Muscle of back (tissue), 13 donors: ENCODE measurements at places on chromosomes 12 and 14. TPM values are rescaled to one million over a fixed set of nuclear protein-coding genes. Genes with fewer than 3 reads are reported as not detected.

Gene KCNA1
- polyA plus RNA-seq: 0.64 TPM

Gene CLEC4A
- polyA plus RNA-seq: 0.99 TPM

Gene STXBP6
- polyA plus RNA-seq: 18.8 TPM

GRCh38 chr14:63435838-63436237 lies 107.3 kb downstream of the PPP2R5E start:
- no peak for DNase-seq

DNA sequence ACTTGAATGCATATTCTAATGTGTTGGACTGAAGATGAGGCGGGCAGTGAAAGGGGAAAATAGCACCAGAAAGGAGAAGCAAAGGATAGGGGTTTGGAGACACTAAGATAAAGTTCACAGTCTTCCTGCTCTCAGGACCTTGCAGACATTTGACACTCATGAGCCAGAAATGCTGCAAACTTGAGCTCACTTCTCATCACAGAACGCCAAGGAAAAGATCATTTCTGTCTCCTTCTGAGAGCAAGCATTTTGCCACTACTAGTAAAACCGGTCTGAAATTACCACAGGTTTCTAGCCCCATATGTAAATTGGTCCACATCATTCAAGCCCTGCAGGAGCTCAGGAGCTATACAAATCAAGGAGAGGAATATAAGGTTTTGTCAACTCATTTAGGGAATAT lies 44.6 kb upstream of the ANO2 start:
- DNase-seq: no peak

DNA sequence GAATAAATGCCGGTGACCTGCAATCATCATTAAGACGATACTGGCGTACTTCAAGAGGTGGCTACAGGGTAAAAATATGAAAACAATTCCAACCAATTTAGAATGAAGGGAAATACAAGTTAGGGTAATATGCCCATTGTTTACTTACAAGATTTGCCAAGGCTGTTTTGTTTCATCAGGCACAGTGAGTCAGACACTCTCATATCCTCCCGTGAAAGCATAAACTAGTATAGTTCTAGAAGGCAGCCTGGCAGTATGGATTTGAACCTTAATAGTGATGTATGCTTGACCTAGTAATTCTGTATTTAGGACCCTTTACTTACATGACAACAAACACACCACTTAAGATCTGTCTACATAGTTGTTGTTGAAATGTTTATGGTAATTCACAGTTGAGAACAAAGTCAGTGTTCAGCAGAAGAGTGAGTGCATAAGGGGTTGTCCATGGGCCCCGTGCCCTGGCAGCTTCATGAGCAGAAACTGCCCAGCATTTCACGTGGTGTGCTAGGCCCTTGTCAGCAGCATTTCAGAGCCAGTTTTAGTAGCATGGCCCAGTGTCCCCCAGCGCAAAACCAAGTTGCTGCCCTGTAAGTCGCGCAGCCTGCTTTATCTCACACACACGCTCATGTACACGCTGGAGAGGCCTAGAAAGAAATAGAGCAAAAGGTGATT lies 80.8 kb downstream of the EP400 start:
- DNase-seq: no peak
